ENCODE measurements at places on chromosomes 11 and 22.

GRCh38 chr22:26800858-26801257 lies 143.5 kb downstream of the MIAT start:
- DNase-seq = no peak

DNA sequence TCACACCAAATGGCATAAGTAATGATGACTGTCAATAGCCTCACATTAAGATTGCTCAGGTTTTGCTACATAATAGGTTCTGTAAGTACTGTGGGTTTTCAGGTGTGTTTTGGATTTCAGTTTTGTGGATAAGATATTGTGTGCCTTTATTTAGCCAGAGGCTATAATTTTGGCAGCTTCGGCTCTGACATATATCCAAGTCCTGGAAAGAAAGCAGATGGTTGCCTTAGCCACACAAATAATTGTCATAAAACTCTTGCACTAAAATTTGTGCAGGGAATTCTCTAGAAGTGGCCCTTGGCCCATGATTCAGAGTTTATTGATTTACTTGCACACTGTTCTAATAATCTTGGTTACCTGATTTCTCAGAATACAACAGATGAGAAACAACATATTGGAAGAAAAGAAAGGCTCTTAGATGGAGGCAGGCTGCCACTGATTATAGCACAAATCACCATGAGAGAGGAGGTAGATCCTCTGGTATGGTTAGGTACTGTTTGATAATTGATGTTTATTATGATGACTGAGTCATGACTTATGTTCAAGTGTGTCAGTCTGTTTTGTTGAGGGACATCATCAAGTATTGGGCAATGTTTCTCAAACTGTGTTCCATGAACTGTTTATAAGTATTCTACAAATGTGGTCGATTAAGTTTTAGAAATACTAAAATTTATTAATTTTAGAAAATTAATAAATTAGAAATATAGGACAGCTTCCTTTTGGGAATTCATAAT lies 9.6 kb downstream of the REXO2 start:
- no peak for DNase-seq

- DNase-seq = no peak
Observed at GRCh38 chr11:19243143-19243542, 2.4 kb upstream of the E2F8 start.

GRCh38 chr22:42820045-42820763 lies 36.9 kb downstream of the ARFGAP3 start:
- DNase-seq = peak; percentile 12

GRCh38 chr11:108624196-108624925 lies 30.8 kb upstream of the EXPH5 start:
- DNase-seq = no peak

DNA sequence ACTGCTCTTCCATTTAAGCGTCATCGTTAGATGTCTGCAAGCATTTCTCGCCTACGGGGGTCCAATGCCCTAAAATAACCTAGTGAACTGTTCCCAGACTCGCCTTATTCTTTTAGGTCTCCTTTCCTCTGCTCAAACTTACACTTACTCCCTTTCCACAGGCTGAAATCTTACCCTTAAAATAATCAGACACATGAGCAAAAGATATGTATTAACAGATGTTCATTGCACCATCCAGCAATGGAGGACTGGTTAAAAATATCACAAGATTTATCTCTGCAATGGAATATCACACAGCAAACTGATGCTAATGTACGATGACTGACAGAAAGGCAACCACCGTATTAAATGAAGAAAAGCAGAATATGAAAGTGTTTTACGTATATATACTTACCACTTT lies 1.6 kb upstream of the CSTF3 start:
- DNase-seq = no peak

DNA sequence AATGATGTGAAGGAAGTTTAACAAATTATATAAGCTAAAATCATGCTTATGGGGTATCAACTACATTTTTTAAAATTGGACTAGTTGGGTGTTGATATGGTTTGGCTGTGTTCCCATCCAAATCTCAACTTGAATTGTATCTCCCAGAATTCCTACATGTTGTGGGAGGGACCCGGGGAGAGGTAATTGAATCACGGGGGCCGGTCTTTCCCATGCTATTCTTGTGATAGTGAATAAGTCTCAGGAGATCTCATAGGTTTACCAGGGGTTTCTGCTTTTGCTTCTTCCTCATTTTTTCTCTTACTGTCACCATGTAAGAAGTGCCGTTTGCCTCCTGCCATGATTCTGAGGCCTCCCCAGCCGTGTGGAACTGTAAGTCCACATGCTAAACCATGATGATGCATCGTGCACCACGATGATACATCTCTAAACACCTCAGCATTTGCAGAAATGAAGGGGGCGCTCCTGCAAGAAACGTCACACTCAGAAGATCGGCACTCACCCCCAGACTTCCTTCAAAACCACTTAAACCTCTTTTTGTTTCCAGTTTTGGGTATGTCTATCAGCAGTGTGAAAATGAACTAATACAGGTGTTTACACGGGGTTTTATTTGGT lies 340.0 kb downstream of the SHANK2 start:
- no peak for DNase-seq

DNA sequence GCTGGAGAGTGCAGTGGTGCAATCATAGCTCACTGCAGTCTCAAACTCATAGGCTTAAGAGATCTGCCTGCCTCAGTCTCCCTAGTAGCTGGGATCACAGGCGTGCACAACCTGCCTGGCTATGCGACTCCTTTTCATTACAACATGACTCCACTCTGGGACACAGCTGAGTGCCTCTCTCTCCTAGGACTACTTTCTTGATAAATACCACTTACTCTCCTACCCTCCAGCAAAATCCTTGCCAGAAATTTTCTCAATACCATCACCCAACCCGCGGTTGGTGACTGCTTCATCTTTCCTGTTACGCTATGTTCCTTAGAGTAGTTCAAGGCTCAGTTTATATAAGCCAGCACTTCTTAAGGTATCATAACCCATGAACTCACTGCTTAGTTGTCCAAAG lies 26.9 kb downstream of the ARFGAP3 start:
- DNase-seq = no peak

DNA sequence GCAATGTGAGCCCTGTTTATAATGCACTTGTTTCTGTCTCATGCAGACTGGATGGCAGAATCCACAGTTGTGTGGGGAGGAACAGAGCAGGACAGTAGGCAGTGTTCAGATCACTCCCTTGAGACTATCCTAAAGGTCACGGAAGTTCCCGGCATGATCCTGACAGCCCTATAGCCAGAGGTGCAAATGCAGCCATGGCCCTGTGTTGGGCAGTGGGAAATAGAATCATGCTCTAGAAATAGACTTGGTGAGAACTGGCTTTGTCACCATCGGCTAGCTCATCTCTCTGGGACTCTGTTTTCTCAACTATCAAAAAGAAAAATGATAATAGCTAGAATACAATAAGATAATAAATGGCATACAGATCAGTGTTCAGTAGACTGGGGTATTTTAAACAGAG lies 123.2 kb downstream of the FEZ1 start:
- no peak for DNase-seq

DNA sequence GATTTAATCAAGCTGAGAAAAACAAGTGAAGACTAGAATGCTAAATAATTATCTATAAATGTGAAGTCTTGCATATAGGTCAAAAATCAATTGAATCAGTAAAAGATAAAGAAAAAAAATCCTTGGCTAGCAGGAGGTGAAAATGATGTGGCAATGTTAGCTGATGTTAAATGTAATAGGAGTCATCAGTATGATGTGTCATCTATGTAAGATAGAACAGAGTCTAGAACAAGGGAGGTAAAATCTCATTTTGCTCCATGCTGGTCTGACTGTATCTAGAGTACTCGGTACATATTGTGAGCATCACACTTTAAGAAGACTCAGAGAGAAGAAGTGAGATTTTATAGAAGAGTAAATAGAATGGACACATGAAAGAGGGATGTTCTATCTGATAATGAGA lies 721.2 kb downstream of the ETS1 start:
- no peak for DNase-seq

DNA sequence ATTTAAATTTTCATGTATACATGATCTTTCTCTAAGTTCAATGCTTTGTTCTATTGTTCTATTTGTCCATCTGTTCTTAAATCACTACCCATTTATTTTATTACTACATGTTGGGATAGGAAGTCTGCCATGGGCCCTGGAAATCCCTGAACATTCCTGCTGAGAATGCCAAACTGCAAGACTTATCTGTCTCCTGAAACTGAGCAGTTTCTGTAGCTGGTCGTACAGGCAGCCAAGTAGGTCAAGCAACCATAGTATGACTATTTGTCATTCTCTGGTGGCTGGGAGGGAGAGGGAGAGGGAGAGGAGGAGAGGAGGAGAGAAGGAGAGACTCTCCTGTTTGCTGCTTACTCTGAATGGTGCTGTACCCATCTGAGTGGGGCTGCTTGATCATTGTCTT lies 82.8 kb upstream of the SNX19 start:
- no peak for DNase-seq

- no peak for DNase-seq
Observed at GRCh38 chr11:11533751-11534150, 88.1 kb downstream of the GALNT18 start.

DNA sequence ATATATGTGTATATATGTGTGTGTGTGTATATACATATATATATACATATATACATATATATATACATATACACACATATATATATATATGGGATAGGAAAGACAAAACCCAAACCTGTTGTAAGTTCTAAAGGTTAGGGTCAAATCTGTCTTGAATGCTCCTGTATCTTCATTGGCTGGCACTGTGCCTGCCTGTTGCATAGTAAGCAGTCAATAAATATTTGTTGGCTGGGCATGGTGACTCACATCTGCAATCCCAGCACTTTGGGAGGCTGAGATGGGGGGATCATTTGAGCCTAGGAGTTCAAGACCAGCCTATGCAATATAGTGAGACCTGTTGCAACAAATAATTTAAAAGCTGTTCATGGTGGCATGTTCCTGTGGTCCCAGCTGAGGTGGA lies 205.4 kb downstream of the DBX1 start:
- DNase-seq = no peak

DNA sequence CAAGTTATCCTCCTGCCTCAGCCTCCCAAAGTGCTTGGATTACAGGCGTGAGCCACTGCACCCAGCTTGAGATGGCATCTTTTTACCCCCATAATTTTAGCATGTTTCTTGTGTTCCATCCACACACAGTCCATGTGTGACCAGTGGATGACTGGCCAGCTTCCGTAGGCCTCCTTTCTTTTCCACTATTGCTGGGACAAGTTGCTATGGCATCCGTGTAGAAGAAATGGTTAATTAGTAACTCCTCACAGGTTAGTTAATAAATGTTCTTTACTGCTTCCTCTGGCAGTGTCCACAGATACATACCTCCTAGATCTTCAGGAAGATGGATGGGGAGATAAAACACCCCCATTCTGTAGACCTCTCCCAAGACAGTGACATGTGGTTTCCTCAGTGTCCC lies 154.3 kb upstream of the RASSF10 start:
- no peak for DNase-seq

All from inflammatory macrophage treated with lipopolysaccharide for 4 hours (primary cell).